CD4-positive, alpha-beta T cell treated with Interleukin-21 for 1 hour (primary cell): ENCODE measurements at places on chromosomes 6 and 20.
A peak's percentile ranks its signal among the peaks of the same experiment; 100 is the strongest.

- DNase-seq: no peak
Observed at GRCh38 chr6:11659757-11660156, 118.8 kb downstream of the ADTRP start.

GRCh38 chr6:13935190-13935880, 10.6 kb downstream of the RNF182 start:
- DNase-seq: no peak

GRCh38 chr6:119350202-119350951, 816 bp upstream of the MAN1A1 start:
- peak; percentile 68 for DNase-seq

DNA sequence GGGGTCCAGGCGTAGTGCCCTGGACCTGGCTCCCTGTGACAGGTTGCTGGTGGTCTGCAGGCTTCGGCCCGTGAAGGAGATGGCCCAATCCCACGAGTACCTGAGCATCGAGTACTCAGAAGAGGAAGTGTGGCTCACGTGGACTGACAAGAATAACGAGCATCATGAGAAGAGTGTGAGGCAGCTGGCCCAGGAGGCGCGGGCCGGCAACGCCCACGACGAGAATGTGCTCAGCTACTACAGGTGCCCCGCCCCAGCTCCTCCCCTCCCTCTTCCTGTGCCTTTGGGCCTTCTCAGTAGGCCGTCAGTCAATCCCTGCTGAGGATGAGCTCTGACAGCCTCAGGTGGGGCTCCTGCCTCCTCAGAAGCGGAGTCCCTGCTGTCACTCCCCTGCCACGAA, 42.6 kb downstream of the UQCC2 start:
- peak; percentile 72 for DNase-seq

DNA sequence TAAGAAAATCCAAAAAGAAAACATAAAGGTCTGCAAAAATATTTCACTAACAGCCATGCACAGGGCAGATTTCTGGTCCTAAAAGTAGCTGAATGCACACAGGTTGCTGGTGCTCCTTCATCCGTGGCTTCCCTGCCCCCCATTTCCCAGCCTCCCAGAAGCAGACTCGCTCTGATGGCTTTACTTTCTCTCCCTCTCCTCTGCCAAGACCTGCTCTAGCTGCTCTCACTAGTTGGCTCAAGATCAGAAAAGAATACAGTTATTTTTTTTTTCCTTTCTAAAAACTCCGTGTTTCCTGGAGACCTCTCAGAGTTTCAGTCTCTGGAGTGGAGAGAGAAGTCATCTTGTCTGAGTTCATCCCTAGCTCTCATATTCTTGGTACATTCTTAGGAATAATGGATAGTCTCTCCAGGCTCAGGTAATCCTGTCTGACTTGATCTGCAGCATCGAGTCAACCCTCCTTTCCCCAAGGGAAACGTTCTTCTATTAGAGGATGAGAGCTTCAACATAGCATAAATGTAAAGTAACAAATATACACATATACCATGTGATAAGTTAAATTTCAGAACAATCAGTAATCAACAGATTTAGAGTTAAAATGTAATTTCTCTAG, 214.2 kb downstream of the TBC1D7 start:
- no peak for DNase-seq

DNA sequence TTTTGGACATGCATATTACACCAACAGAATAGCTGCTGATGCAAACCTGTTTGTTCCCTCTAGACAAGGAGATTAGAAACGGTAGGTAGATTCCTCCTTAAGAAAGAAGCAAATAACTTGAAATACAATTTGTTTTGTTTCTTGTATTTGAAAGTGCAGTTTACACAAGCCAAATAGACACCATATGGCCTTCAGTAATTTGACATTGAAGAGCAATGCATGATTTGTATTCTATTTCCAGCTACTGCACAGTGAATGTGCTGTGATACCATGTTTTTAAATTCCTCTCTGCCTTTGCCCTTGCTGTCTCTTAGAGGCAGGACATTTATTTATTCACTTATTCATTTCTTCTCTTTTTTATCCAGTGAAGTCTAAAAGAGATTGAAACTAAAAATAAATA, 31.9 kb upstream of the ANKEF1 start:
- DNase-seq: no peak

GRCh38 chr20:48711044-48711428, 116.8 kb downstream of the PREX1 start:
- DNase-seq: no peak
